ENCODE measurements at places on chromosomes 16 and 17.

DNA sequence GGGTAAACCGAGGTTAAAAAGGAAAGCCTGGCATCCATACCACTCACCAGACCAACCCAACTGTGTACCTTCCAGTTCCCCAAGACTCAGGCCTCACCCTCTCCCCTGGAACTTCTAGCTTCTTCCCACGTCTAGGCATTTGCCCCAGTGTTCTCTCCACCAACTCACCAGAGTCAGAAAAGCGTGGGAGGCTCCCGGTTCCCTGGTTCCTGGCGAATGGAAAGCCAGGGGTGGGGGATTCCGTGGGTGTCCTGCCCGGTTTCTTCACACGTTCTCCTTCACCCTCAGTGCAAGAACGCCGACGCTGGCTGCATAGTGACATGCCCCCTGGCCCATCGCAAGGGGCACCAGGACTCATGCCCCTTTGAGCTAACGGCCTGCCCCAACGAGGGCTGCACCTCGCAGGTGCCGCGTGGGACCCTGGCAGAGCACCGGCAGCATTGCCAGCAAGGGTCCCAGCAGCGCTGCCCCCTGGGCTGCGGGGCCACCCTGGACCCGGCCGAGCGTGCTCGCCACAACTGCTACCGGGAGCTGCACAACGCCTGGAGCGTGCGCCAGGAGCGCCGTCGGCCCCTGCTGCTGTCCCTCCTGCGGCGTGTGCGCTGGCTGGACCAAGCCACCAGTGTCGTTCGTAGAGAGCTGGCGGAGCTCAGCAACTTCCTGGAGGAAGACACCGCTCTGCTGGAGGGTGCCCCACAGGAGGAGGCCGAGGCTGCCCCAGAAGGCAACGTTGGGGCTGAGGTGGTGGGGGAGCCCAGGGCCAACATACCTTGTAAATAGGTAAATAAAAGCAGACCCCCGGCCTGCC, 1.7 kb downstream of the RNF151 start:
- DNase-seq, result no peak

DNA sequence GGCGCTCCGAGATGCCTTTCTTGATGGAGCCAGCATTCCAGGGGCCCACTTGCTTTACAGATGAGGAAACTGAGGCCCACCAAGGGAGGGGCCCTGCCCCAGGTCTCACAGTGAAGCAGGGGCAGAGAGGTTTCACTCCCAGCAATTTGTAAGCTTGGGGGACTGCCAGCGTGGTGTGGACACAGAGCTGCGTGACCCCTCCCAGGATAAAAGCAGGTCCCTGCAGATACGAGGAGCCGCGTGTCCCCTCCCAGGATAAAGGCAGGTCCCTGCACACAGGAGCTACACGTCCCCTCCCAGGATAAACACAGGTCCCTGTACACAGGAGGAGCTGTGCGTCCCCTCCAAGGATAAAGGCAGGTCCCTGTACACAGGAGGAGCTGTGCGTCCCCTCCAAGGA, 11.7 kb downstream of the JPH3 start:
- no peak for DNase-seq

DNA sequence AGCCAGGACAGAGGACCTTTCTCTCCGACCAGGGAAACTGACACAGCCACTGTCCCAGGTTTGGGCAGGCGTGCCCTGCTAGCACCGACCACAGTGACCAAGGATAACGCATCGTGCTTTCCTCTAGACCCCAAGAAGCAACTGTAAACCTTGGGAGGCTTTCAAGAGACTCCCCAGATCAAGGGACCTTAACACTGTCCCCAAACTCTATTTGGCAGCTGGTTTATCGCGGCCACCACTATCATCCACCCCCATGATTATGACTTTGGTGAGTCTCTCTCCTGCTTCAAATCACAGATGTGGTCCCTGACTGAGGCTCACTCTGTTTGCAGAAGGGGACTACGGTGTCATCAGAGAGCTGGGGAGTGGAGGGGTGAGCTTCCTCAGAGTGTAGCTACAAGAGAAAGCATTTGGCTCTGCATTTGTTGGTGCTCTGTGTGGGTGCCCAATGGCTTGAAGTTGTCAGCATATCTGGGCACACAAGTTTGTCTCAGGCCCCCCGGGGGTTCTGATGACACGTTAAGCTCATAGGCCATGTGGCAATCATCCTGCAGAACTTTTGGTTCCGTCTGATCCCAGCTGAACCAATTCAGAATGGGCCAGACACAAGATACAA, 408.0 kb downstream of the SLC39A11 start:
- DNase-seq, result no peak

DNA sequence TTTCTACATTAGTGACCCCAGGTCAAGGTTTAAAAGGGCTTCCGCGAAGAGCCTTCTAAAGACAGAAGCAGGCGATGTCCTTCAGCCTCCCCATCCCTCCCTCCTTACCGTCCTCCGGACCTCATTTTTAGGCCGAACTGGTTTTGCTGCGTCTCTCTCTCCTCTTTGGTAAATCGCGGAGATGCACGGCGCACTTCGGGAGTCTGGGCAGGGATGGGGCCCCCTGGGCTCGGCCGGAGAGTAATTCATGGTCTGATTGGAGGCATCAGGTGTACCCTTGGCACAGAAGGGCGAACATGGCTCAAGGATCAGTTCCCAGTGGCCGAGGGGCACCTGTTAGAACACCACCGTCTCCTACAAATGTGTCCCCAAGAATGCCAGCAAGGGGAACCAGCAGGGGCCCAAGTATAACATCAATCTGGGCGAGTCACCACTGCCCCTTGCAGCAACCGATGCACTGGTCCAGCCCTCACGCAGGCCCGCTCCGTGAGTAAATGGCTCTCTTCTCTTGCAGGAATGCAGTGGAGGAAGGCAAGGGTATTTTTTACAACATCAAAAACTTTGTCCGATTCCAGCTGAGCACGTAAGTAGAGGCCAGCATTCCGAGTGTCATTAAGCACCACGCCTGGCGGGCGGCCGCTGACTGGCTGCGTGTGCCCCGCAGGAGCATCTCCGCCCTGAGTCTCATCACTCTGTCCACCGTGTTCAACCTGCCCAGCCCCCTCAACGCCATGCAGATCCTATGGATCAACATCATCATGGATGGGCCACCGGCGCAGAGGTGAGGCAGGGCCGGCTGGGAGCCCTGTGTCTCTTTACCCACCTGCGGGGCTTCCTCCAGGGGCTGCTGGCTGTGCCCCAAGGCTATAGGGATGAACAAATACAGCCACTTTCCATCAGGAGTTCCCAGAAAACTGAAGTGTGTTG, 45.6 kb downstream of the MEAK7 start:
- no peak for DNase-seq

GRCh38 chr16:81179219-81179618, 59.3 kb upstream of the BCO1 start:
- DNase-seq, result no peak

DNA sequence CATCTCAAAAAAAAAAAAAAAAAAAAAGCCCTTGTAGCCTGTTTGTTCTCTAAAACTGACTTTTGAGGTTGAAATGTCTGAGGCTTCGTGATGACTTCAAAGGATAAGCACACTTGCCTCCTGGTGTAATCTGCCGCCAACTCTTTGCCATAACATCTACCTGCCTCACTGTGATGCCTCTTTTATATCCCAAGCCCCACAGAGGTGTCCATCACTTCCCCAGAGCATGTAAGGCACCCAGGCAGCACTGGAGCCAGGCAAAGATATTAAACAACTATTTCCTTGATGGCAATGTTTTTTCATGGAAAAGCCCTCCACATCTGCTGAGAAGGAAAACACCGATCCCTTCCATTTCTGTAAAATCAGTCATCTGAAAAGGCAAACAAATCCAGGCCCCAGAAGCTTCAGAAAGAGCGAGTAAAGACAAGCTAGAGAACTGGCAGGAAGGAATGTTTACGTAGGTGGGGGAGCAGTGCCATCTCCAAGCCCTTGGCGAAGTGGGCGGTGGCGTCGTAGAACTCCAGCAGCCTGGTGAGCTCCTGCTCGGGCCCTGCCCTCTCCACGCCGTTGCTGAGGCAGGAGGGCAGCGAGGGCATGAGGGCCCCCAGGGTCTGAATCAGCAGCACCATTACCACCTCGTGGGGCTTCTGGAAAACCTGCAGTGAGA, 28.6 kb downstream of the COG7 start:
- DNase-seq, result no peak

- no peak for DNase-seq
Observed at GRCh38 chr16:87368029-87368770, 15.4 kb downstream of the FBXO31 start.

- DNase-seq, result no peak
Observed at GRCh38 chr16:2471016-2471652, at the start of gene NTN3. Gene NTN3, plus strand, starts transcription at chr16:2471297. Its CDS starts 405 bp downstream, at chr16:2471702.

GRCh38 chr16:3035289-3035971, 1.3 kb downstream of the BICDL2 start:
- DNase-seq, result no peak
